Prostate gland (tissue), 2 donors: ENCODE measurements at places on chromosomes 12 and 14. TPM values are rescaled to one million over a fixed set of nuclear protein-coding genes. Genes with fewer than 3 reads are reported as not detected.
A peak's percentile ranks its signal among the peaks of the same experiment; 100 is the strongest.

GRCh38 chr12:89697296-89697695 lies 11.3 kb downstream of the ATP2B1 start:
- no peak for DNase-seq

GRCh38 chr12:62917926-62918325 lies 17.0 kb downstream of the PPM1H start:
- no peak for DNase-seq

DNA sequence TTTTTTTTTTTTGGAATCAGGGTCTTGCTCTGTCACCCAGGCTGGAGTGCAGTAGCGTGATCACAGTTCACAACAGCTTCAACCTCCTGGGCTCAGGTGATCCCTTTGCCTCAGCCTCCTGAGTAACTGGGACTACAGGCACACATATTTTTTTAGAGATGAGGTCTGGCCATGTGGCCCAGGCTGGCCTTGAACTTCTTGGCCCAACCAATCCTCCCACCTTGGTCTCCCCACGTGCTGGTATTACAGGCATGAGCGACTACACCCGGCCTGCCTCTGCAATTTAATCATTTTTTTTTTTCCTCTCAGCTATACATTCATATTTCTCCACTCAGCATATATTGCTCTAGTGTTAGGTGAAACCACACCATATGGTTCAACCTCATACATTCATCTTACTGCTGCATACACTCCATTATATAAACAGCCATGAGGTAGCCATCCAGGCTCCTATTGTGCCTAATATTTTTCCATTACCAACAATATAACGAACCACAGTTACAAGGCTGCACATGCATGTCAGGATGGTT lies 7.1 kb downstream of the STX2 start:
- no peak for DNase-seq

DNA sequence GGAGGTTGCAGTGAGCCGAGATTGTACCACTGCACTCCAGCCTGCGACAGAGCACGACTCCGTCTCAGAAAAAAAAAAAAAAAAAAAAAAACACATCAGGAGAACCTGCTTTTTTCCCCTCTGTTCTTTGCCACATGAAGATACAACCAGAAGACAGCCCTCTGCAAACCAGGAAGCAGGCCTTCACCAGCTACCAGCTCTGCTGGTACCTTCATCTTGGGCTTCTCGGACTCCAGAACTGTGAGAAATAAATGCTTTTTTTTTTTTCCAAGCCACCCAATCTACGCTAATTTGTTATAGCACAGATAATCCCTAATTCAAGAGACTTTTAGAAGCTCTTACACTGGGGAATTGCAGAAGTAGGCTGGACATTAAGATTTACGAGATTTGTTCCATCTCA lies 121.2 kb downstream of the GARIN6 start:
- DNase-seq: no peak

DNA sequence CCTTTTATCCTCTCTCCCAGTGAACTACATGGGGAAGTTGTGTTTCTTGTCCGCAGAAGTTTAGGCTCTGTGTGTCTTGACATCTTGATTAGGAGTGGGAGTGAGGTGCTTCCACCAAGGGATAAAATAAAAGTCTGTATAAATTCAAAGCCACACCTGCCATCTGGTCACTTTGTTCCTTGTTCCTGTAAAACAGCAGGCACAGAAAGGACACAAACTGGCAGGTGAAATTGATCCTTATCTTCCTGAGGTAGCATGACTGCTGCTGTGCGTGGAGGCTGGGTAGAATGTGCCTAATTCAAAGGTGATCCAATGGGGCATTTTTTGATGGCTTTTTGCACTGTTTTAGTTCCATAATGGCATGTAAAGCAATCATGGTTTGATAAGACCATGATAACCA lies 104.3 kb upstream of the KITLG start:
- peak; percentile 29 for DNase-seq

DNA sequence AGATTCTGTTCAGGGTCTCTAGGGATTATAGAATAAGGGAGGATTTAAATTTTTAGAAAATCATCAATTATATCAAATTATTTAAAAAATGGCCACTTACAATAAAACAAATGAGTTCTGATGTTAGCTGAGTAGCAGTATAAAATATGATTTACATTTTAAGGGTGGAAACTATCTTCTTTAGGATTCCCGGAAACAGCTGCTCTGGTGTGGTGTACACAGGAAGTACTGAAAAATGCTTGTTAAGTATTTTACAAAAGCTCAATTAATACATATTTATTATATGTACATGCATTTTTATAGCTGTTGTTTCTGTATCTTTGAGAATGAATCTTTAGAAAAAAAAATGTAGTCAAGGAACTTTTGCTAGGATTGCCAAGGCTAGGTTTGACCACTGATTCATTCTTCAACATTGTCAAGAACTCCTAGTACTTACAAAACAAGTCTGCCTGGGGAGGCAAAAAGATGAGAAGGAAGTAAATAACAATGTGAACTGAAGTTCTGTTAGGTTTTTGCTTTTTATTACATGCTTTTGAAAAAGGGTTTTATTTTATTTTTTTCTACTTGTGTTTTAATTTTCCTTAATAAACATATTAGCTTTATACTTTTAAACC lies 48.0 kb downstream of the ARF6 start:
- DNase-seq: no peak

GRCh38 chr12:101951002-101951670 lies 73.8 kb downstream of the DRAM1 start:
- DNase-seq: no peak

GRCh38 chr14:101843665-101844064 lies 82.2 kb downstream of the PPP2R5C start:
- no peak for DNase-seq

- no peak for DNase-seq
These were observed 7.1 kb downstream of the FOXN3 start for GRCh38 chr14:89409961-89410360.

DNA sequence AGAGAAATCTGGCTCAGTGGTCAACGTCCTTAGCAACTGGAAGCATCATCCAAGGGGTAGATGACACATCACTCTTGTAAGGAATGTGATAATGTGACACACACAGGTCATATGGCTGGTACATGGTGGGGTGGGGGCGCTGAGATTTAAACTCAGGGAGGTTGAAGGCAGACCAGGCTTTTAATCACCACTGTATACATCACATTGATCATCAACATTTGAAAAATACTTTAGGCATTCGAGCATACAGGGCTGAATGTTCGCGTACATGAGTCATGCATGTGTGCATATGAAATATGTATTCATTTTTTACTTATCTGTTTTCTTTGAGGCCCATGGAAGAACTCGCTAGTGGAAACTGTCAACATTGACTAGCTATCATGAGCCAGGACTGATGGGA lies 976.4 kb downstream of the VRK1 start:
- DNase-seq: no peak

DNA sequence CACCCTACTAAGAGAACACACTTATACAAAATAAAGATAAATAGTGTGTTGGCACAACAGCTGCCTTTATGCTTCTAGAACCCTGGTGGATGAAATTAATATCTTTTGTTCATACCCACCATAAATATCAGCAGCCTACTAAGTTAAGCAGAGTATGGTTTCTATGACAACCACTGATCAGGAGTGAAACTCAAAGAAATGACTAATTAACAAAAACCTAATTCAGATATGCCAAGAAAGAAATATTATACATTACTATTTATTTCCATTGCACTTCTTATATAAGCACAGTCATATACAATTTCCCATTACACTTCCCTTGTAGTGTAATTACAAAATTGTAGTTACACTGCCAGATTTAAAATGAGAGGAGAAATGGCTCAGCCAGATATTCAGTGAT lies 164.1 kb upstream of the CDKN3 start:
- no peak for DNase-seq

- no peak for DNase-seq
These were observed 41.5 kb downstream of the APAF1 start for GRCh38 chr12:98686603-98687002.

DNA sequence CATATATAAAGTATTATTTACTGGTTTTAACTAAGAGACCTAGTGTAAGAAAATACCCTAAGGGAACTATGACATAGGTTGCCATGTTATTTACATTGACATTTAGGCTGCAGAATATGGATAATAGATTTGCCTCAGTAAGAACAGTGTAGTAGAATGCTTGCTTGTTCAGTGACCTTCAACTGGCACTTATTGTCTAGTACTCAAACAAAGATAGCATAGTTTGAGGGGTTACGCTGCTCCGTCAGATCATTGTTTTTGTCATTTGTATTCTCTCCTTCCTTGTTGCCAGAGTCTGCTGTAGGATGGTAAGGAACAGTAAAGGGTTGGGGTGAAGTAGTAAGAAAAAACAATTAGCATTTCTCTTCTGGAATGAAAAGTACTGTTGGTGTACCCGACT lies 33.2 kb downstream of the TOGARAM1 start:
- DNase-seq: no peak

DNA sequence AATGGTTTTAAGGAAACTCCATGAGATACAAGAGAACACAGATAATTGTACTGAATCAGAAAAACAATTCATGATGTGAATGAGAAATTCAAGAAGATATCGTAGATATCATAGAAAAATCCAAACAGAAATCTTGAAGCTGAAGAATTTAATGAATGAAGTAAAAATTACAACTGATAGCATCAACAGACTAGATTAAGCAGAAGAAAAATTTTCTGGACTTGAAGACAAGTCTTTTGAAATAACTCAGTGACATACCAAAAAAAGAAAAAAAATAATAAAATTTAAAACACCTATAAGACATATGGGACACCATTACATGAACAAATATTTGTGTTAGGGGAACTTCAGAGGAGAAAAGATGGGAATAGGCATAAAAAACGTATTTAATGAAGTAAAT lies 122.8 kb upstream of the SYT10 start:
- DNase-seq: no peak

- no peak for DNase-seq
These were observed 8.5 kb downstream of the RACGAP1 start for GRCh38 chr12:50016501-50017475.

GRCh38 chr14:99679996-99680395 lies 4.1 kb upstream of the CYP46A1 start:
- no peak for DNase-seq

GRCh38 chr14:35338731-35339405 lies 46.7 kb downstream of the PSMA6 start:
- DNase-seq: no peak

- no peak for DNase-seq
These were observed 16.5 kb upstream of the IFT81 start for GRCh38 chr12:110107369-110108281.

GRCh38 chr14:100422556-100423316 lies 99.6 kb downstream of the SLC25A47 start:
- DNase-seq: no peak

GRCh38 chr12:129550353-129550752 lies 353.5 kb downstream of the TMEM132D start:
- DNase-seq: no peak

- no peak for DNase-seq
These were observed 147.2 kb downstream of the HELB start for GRCh38 chr12:66449531-66449930.

- no peak for DNase-seq
These were observed 33.0 kb upstream of the PRMT8 start for GRCh38 chr12:3458041-3458440.

- peak; percentile 36 for DNase-seq
These were observed 484 bp downstream of the ALKBH1 start for GRCh38 chr14:77707355-77707723.

Gene RBP5
- total RNA-seq: 3.5 TPM

Gene GAS2L3
- total RNA-seq: 0.18 TPM

Gene KRT71
- total RNA-seq: not detected

Gene KRT72
- total RNA-seq: not detected

Gene EIF4B
- total RNA-seq: 419 TPM

Gene LRRC9
- total RNA-seq: 2.0 TPM

Gene GRIP1
- 19.5 TPM for total RNA-seq

Gene SDS
- total RNA-seq: 0.80 TPM

Gene EXOC3L4
- total RNA-seq: 0.27 TPM

Gene KRT83
- total RNA-seq: 0.74 TPM

Gene ATXN2
- total RNA-seq: 29.5 TPM

Gene KLHDC1
- 7.7 TPM for total RNA-seq
